ENCODE measurements at places on chromosomes 16 and 17.

GRCh38 chr17:6574687-6575595 is 18.6 kb upstream of the PITPNM3 start:
- peak; percentile 67 for DNase-seq

DNA sequence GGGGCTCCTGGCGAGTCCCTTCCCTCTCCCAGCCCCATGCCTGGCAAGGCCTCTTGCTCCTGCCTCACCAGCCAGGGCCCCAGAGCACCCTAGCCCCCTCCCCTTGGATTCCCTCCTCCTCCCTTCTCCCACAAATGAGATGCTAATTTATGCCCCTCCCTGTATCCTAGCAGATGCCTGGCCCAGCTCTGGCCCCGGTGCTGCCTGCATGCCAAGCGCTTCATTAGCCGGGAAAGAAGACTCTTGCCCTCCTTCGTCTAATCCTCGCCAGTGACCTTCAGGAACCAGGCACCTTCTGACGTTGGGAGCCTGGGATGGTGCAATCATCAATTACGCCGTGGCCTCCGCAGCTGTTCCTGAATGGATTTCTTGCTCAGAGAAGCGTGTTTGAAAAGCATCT is 127.8 kb downstream of the SDK2 start:
- no peak for DNase-seq

- no peak for DNase-seq
Observed at GRCh38 chr16:12620150-12620549, 183.5 kb downstream of the CPPED1 start.

DNA sequence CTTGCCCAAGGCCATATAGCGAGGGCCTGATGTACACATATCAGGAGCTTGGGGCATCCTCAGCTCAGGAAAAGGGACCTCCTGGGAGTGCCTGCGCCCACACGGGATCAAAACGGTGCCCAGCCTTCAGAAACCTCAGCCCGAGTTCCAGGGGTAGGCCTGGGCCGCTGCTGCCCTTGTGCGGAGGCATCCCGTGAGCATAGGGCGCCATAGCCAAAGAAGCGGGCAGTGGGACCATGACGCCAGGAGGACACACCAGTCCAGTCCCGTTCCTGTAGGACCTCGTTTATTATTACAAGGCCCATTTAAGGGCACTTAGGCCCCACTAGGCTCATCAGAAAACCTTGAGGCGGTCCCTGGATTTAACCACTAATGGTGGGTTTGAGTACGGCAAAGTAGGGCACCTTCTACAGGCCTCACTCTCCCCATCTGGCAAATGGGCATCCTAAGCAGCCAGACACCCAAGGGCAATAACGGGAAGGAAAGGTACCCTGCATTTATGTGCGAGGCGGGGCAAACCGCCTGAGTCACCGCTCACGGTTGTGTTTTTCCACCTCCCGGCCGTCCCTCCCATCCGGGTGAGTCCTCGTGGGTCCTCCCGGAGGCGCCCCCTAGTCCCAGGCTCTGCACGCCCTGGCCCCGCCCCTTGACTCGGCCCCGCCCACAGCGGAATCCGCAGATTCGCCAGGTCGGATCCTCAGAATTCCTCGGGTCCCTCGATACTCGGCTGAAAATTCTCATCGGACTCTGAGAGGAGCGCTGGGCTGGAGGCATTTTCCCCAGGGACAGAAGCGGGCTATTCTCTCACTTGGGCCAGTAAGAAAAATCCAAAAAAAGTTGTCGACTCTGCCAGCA is 726 bp upstream of the SETD1A start:
- DNase-seq: peak; percentile 95

- no peak for DNase-seq
Observed at GRCh38 chr17:59300941-59301340, 30.5 kb upstream of the YPEL2 start.

DNA sequence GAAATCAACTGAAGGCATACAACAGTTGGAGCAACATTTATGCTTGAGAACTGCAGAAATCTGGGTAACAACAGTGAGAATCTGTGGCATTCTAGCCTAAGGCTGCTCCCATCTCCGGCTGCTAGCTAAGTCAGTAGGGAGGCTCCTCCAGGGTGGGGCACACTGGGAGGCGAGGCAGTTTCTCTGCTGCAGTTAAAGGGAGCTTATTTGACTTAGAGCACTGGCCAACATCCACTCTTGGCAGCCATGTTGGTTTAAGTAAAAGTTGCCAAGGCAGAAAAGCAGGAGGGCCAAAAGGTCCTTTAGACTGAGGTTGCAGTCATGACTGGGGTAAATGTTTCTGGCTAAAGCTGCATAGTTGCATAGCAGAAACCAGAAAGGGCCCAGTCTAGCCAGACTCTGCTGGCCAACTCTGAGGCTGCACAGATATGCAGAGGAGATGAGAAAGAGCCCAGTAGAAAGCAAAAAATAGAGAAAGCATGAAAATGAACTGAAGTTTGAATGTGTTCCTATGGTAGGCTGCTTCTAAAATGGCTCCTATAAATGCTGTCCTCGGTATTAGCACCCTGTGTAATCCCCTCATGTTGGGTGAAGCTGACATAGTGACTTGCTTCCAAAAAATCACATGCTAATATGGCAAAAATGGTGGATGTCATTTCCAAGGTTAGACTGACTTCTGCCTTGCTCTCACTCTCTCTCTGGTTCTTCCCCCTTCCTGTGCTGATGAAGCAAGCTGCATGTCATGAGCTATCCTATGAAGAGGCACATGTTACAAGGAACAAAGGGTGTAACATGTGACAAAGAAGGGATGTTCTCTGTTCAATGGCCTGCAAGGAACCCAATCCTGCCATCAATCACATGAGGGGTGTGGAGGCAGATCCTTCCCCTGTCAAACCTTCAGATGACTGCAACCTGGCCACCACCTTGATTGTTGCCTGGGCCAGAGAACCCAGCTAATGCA is 3.7 kb upstream of the C16orf78 start:
- no peak for DNase-seq

- no peak for DNase-seq
Observed at GRCh38 chr17:49387498-49388289, 25.6 kb upstream of the ZNF652 start.
